HFF-Myc (cell line): ENCODE measurements at places on chromosomes 2 and 18.
A peak's percentile ranks its signal among the peaks of the same experiment; 100 is the strongest.

DNA sequence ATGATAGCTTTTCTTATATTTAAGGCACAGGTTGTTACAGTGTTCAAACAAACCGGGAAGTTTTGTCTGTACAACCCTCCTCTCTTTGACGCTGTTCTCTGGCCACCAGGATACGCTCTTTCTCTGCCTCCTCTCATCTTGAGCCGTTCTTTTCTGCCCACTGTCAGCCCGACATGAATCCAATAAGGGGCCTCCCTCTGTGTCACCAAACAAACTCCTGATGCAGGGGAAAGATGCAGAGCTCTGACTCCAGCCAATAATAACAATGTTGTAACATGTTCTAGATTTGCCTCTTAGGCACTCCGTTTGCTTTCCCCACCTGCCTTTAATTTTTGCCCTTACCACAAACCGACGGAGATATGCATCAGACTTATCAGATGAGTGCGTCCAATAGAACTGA, 449.3 kb downstream of the SLC4A3 start:
- DNase-seq = peak; percentile 62

DNA sequence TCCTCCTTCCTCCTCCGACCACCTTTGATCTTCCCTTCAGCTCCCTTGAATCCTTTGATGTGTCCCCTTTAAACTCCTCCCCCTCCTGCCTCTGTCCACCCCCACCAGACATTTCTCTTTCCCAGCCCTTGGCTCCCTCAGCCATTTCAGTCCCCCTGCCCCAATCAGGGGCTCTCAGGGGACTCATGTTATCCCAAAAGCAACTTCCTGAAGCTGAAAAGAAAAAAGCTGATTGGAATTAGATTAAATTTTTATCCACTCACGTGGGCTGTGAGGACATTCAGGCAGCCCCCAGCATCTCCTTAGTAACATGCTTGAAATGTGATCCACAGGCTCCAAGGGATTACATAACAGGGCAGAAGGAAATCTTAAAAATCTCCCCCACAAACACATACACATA, 81.3 kb downstream of the NEURL3 start:
- no peak for DNase-seq

- DNase-seq = peak; percentile 85
These were observed 47.4 kb upstream of the SMAD7 start for GRCh38 chr18:48997985-48998831.

GRCh38 chr2:85744741-85745601, 8.8 kb upstream of the ATOH8 start:
- DNase-seq = no peak

- no peak for DNase-seq
These were observed 1258.3 kb upstream of the GYPC start for GRCh38 chr2:125397535-125398251.
